ENCODE measurements at places on chromosomes 2 and 18.

DNA sequence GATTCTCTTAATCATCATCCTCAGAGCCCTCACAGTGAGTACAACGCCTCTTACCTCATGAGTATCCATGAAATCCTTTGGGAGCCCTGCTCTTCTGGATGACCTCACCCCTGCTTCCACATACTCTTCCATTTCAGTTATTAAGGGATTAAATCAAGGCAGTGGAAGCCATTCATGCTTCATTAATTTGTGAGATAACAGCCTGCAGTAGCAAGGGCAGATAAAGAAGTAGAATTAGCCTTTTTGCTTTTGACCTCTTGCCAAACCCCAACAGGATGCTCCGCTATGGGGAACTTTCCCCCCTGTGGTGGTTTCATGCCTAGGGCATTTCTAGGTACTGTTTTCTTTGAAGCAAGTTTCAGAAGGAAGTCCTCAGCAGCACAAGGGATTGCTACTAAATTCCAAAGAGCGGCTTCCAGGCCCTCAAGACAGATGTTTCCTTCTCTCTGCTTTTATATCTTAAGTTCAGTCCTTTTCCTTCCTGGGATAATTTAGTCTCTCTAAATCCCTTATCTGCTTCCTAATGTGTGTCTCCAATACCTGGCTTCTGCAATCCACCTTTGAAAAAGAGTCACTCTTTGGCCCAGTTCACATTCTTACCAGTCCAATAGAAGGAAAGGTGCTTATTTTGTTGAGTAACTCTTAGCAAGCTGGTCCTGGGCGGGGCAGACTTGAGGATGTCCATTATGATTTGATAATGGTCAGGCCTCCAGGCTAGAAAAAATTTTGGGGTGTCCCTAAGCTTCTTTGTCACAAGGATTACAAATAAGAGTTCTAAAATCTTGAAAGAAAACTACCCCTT lies 76.9 kb downstream of the MYO1B start:
- DNase-seq = peak; percentile 82

DNA sequence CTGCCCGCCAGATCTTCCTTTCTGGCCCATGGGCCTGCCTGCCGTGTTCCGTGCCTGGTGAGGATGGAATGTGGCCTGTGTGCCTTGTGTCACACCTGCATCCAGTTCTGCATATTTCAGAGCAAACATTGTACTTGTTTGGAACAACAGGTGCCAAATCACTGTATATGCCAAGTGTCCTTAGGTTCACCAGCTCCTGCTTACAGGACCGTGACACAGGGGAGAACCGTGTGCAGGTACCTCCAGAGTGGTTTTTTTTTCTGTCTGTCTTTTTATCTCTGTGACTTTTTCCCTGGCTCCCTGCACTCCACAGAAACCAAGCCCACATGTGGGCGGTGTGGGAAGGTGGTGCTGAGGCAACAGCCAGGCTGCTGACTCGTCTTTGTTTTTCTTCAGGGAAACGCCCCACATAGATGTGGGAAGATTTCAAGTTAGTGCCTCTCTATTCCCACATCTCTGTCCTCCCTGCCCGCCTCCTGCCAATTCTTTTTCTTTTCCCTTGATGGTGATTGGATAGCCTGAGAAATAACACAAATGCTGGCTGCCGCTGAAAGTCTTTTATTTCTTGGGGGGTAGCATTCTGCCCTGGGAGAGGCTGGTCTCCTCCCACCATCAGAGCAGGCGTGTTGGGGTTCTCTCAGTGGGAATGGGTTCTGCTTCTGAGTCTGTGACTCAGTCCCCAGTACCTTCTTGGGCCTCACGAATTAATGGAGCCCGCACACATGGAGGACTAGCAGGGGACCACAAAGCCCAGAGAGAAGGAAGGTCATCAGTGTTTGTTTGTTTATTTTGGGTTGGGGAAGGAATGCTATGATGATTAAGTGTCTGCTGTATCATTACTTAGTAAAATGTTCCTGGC lies 21.4 kb downstream of the GRHL1 start:
- peak; percentile 52 for DNase-seq

DNA sequence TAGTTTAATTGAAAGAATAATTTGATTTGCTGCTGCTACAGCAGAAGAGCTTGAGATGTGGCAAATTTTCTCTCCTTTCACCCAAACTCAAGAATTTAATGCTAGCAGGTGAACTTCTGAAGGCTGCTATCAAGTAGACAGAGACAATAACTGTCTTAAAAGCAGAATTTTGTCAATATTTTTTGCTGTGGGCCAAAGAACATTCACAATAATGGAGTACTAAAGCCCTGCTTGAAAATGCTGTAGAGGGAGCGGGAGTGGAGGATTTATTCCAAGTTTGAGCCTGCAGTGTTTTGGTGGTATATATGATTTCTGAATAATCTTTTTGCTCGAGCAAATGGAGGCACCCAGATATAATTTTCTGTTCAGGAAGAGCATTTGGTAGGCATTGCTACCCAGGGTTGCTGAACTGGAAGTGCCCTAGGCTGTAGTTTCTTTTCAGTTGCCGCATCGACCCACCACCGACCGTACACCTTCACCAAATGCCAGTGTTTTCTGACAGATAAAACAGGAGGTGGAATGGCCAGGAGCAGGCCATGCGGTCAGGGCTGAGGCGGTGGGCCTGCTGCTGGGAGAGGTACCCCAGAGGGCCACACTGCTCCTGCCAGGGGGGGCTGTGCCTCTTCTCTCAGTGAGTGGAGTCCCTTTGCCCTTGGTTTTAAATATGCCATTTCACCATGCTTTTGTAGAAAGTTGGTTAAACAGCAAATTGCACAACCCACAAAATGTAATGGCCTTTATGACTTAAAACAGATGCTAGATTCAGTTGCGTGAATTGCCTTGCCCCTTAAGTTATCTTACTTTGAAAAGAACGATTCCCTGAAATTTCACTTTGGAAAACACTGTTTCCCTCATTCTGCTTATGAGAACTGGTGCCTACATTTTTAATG lies 36.4 kb downstream of the TSHZ1 start:
- DNase-seq = peak; percentile 23

DNA sequence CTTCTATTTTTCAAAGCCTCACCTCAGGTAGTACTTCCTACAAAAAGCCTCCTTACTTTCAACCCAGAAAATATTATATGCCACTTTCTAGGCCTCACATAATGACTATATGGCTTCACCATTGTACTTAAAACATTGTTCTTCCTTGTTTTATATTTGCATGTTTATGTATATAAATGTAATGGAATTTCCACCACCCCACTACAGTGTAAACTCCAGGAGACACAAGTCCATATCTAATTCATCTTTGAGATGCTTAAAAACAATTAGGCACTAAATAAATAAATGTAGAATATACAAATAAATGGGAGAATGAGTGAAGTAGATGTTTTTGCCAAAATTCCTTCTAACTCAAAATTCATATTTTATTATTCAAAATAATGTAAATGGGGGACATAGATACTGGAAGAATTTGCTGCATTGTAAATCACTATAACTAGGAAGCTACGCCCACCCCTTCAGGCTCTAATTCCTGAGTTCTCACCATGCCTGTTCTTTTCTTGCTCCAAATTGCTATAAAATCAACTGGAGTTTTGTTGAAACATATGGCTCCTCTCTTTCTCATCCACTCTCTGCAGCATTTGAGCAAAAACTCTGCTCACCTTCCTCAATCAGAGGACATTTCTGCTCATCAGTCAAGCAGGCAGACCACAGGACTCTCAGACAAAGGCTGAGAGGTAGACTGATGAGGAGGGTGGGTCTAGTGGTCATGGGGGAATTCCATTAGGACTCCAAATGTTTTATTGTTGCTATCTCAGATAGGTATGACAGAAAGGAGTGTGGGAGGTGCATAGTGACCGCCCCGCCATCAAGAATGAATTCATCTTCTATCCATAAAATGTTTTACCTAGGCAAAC lies 243.0 kb downstream of the HNMT start:
- DNase-seq = no peak

GRCh38 chr2:237201461-237202287 lies 116.0 kb downstream of the COPS8 start:
- peak; percentile 96 for DNase-seq

DNA sequence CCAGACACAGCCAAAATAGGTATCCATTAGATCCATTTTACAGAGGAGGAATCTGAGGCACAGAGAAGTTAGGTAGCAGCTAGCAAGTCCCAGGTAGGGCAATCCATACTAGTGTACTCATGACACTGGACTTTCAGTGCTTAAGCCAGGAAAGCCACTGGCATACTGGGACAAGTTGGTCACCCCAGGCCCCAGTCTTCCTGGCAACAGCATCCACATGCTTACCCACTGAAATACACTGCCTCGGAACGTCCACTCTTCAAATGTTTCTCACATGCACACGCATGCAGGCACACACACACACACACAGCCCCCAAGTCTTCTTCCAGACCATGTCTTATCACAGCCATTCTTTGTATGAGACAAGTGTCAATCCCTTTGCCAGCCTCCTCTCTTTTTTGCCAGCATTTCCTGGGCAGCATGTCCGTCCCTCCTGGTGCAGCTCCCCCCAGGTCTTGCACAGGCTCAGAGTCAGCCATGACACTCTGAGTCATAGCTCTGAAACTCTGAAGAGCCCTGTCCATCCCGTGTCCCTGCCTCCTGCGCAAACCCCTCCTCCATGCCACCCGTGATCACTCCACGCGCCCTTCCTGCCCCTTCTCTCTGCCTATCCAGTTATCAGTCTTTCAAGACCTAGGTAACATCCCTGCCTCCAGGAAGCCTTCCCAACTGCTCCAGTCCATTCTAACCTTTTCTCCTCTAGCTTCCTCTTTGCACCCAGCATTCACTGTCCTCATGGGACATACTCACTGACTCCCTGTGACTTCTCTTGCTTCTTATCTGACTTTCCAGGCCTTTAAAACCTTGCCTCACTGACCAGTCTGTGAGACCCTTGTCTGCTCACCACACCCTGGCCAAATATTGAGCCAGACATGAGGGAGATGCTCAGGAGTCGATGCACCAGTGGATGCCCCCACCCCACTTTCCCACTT lies 10.9 kb upstream of the TEX261 start:
- DNase-seq = no peak

DNA sequence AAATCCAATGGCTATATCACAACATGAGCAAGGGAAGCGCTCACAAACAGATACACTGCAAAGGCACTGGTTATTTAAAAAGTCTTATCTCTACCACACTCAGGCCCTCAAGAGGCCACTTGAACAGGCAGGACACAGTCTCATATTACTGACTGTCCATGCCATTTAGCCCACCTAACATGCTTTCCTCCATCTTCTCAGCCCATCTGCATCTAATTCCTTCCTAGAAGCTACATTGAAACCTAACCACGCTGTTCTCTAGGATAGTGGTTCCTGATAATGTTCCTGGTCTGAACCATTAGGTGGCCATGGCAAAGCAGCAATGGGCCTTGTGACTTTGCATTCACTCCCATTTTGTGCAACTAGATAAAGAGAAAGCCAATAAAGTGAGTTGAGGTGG lies 22.5 kb upstream of the NEB start:
- no peak for DNase-seq

DNA sequence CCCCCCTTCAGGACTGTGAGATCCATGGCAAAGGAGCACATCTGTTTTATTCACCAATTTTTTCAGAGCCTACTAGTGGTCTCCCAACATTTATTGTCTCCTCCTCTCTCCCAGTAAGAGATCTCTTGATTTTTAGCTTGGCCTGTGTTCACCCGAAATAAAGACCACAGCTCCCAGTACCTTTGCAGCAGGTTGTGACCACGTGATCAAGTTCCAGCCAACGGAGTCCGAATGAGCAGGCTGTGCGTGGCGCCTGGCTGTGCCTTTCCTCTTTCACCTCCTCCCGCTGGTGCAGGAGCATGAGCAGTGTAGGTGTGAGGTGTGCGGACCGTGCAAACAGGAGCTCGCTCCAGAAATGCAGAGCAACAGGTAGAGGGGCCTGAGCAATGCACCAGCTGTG lies 143.6 kb upstream of the GLI2 start:
- no peak for DNase-seq

Measured in fibroblast of skin of scalp (primary cell).